ENCODE measurements at places on chromosomes 5 and 9.

GRCh38 chr5:96922499-96923244 is 13.2 kb upstream of the LNPEP start:
- no peak for DNase-seq

DNA sequence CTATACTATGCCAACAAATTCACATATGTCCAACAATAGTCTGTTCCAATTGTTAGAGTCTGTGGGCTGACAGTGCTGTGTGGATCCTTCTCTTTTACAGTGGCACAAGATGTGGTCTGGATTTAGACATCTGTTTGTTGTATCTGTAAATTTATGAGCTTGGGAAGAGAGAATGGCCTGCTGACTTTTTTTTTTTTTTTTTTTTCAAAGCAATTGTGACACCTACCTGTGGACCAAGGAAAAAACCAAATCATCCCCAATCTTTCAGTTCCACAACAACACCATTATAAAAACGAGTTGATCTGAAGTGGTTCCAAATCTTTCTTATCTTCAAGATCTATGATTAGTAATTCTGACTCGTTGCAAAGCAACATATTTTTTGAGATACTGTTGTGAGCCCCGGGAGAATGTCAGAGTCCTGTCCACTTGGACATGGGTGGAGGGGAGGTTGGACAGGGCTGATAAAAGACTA is 4.9 kb downstream of the IRX2 start:
- no peak for DNase-seq

DNA sequence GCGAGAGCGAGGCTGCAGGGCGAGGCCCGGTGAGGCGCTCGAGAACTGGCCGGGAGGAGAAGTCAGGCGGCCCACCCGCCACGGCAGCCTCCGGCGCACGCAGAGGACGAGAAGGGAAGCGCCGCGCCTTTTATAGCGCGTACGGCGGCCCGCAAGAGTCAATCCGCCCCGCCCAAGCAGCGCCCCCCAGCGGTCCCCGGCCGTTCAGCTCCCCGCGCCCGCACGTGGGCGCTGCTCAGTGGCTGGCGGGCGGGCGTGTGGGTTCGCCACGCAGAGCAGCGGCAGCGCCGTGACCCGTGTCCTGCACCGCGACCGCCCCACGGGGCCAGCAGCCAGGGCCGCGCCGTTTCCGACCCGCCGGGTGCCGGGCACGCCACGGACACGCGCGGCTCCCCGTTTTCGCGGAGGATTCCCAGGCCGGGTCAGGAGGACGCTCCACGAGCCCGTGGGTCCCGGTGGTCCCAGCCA is 14.6 kb downstream of the LCN10 start:
- peak; percentile 84 for DNase-seq

- no peak for DNase-seq
These were observed 141.3 kb upstream of the LPAR1 start for GRCh38 chr9:111179577-111179976.

DNA sequence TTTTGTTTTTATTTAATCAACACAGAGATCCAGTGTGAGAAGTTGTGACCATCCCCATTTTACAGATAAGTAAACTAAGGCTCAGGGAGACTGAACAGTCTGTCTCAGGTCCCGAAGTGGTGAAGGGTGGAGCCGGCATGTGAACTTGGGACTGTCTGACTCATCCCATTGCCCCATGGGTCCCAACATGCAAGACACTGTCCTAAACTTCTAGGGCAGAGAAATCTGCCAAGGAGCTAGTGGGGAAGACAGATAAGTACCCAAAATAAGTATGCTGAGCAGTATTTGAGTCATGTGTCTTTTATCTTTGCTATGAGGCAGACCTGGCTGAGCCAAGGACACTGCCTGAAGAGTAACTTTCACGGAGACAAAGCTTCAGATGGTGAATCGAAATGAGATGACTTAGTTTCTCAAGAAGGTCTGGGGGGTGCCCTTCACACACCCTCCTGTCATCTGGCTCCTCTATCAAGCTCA is 64.3 kb upstream of the SLC25A51 start:
- DNase-seq = no peak

DNA sequence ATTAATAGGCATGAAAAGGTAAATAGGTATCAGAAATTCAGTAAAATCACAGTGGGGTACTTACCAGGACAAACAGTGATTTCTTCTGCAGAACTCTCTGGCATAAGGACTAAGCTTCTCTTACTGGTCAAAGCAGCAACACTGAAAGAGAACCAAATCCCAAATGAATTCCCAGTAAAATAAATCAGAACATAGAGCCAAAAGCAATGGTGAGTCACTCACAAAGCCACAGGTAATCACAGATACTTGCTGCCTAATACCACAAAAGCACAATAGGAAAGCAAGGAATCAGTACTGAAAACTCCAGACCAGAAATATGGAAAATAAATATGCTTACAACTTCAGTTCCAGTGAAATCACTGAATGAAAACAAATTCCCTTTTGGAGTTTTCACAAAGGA is 50.7 kb downstream of the UIMC1 start:
- no peak for DNase-seq

GRCh38 chr5:143170104-143170503 is 233.4 kb downstream of the NR3C1 start:
- no peak for DNase-seq

- DNase-seq = no peak
These were observed 343.8 kb upstream of the CHD1 start for GRCh38 chr5:99272576-99272975.

DNA sequence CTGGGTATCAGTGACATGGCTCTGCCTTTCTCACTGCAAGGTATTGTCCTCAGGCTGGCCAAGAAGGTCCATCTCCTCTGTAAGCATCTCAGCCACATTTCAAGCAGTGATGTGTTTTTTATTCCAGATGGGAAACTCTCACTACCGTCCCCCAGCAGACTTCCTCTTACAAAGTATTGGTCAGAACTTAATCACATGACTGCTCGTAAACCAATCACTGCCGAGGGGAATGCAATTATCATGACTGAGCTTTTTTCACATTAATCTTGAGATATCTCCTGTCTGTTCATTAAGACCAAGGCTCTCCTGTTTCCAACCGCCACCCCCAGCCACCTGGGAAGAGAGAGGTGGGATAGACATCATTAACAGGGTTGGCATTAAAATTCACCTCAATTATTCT is 76.4 kb downstream of the BNC2 start:
- no peak for DNase-seq

- DNase-seq = no peak
These were observed 79.2 kb upstream of the SLCO4C1 start for GRCh38 chr5:102375272-102375671.

DNA sequence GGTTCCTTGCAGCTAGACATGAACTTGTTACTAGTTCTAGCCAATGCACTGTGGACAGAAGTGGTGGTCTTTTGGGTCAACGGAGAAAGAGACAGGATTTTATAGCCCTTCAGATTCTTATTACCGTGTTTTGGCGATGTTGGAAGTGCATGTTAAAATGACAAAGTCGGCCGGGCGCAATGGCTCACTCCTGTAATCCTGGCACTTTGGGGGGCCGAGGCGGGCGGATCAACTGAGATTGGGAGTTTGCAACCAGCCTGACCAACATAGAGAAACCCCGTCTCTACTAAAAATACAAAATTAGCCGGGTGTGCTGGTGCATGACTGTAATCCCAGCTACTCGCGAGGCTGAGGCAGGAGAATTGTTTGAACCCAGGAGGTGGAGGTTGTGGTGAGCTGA is 9.1 kb upstream of the NUDT12 start:
- DNase-seq = no peak

- DNase-seq = no peak
These were observed 68.9 kb downstream of the ADAMTS6 start for GRCh38 chr5:65412842-65413241.

DNA sequence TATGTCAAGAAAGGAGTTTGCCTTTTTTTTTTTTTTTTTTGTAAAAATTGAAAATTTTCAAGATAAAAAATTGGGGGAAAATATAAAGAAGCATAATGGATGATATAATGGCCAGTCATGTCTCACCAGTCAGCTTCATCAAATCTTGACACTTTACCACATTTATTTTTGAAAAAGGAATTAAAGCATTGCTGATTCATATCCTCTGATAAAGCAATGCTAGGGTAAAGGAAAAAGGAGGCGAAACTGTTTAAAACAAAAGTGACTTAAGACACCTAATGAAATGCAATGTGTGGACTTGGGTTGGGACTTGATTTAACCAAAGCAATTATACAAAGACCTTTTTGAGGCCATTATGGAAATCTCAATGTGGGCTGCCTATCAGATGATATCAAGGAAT is 208.5 kb downstream of the ARHGAP26 start:
- no peak for DNase-seq

GRCh38 chr9:102844716-102845115 is 150.4 kb upstream of the CYLC2 start:
- no peak for DNase-seq

DNA sequence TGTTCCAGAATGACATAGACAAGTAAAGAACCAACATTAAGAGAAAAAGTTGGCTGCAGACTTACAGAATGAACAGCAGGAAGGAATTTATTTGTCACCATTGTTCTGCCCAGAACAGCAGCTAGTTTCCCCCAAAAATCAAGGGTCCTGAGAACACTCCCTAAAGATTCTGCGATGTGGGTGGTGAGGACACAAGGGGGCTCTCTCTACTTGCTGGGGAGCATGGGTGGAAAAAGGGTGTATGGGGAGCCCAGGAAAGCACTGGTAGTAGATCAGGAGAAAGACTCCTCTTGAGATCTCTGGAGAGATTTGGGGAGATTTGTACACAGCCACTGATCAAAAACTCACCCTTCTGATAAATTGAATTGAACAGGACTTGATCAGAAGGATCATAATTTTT is 316.5 kb downstream of the KCTD16 start:
- no peak for DNase-seq

DNA sequence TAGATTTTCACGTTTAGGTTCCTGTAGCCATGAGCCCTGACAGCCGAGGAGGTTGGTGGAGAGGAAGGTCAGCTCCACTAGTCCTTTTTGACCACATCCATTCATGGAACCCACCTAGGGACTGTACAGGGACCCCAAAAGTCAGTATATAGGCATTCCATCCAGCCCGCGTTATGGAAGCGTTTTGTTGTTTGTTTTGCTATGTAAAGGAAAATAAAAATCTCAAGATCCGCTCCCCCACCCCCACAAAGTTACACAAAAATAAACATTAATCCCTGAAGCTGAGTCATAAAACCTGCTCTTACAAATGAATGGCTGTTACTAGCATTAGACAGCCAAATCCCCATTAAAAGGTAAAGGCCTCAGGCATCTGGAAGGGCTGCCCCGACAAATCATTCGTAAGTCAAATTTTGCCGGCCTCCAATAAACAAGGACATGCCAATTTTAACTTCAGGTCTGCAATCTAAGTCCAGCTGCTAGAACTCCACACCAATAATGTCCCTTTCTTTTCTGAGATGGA is 292.9 kb downstream of the MED10 start:
- no peak for DNase-seq

DNA sequence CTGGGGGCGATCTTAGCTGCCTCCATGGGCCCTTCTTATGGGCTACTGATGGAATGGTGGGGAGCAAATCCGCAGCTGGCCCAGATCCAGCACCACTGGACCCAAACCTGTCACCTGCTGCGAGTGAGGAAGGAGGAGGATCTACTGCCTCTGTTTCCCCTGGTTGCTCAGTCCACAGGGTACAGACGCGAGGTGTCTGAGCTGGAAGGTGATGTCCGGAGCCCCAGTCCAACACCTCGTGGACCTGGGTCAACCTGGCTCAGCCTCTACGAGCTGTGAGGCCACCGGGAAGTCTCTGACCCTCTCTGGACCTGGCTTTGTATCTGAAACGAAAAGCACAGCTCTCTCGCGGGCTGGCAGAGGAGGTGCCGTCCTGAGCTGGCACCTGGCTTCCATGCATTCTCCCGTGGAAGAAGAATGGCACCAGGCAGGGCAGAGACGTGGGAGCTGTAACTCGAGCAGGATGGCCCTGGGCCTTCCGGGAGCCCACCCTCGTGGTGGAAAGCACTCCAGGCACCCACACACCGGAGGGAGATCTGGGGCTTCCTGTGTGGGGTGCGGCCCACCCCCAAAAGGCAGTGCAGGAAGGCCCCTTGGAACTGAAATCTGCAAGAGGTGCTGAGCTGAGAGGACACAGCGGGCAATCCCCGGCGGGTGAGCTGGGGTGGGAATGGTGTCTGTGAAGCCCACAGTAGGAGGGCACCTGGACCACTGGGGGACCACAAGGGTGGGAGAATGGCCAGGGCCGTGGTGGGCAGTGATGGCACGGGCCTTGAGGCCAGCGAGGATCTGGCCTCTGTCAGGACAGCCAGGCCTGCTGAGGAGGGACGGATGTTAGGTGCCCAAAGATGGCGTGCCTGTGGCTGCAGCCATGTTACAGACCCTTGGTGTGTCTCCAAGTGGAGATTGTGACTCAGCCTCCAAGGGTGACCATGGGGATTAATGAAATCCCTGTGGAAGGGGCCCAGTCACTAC is 133.4 kb downstream of the OLFM1 start:
- DNase-seq = no peak

DNA sequence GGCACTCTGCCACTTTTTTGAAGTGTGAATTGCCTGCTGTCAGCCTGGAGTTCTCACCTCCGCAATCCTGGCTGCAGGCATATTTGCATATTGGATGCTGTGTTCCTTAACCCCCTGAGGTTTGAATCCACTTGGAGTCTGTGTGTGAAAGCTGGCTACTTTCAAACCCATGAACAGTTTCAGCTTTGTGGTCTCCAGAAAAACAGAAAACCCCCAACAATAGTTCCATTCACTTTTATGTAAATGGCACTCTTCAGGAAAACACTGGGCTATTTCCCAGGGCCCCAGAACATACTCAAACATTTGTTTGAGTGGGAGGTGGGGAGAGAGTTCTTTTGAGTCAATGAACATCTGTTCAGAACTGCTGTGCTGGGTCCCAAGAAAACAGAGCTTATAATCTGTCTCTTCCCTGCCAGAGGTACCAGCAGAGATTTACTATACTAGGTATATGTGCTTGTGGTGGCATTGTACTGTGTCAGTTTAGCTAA is 5.0 kb downstream of the NUDT2 start:
- no peak for DNase-seq

DNA sequence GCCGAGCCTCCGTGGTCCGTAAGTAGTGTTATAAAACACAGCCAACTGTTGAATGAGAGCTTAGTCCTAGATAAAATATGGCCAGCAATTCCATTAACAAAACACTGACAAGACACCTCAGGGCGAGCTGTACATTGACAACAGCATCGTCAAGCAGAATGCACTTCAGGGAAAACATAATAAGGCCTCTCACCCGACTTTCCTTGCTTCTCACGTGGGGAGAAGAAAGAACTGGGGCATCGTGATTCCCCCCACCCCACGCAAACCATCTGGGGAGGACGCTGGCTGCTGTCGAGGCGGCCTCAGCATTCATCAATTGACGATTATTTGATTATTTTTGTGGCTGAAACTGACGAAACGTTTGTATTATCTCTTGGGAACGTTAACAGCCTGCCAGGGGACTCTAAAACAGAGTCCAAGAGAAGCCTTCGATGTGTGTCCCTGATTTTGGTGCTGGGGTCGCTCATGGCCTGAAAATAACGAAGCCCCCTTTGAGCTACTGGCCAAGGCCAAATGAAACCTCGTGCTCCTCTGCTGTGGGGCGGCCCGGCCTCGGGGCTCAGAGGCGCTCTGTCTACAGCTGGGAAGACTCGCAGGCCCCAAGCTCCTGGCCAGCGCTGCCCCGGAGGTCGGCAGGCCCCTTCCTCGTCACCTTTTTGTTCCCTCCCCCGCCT is 464 bp downstream of the GDF9 start:
- no peak for DNase-seq

Data from activated CD4-positive, CD25-positive, alpha-beta regulatory T cell treated with anti-CD3 and anti-CD28 coated beads, Interleukin-2, amount 50 U/mL, for 16 hours (primary cell).